Naive B cell (primary cell): ENCODE measurements at places on chromosomes 16 and 17.

DNA sequence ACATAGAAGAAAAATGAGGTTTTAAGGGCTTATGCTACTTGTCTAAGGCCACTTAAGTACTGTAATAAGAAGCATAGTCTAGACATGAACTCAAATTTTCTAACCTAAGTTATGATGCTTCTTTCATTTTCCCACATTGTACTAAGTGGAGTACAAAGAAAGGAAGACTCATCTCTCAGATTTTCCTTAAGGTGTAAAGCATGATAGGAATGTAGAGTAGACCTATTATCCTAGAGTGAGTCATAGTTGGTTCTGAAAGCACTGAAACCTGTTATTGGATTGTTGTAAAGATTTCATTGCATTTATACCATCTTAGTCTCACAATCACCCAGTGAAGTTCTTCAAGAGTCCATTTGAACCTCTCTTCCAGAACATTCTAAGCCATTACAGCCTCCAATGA, 343.8 kb downstream of the TOX3 start:
- DNase-seq, result no peak
- H3K27ac ChIP-seq, result no peak overlapping the region
- H3K27me3 ChIP-seq, result peaks cover 7% of the 10 kb centered on the region
- no peaks in the 10 kb centered on the region for H3K36me3 ChIP-seq

- H3K36me3 ChIP-seq, result no peaks in the 10 kb centered on the region
- H3K27me3 ChIP-seq, result no peaks in the 10 kb centered on the region
These were observed 448 bp downstream of the STAT5B start for GRCh38 chr17:42275527-42276358.

DNA sequence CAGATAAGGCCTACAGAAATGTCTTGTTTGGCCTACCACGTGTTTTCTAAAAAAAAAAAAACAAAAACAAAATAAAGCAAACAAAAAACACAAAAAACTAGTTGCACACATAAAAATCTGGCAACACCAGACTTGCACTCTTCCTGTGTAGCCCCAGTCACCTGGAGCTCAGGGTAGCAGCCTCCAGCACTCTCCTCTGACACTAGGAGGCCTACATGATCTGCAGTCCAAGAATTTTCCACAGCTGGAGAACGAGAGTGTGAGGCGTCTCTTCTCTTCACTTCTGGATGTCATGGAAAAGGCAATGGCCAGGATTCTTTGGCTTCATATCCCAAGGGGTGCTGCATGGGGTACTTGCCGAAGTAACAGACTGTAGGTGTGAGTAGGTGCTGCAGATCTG, 310.2 kb upstream of the SALL1 start:
- H3K27me3 ChIP-seq, result no peaks in the 10 kb centered on the region
- DNase-seq, result no peak
- H3K4me1 ChIP-seq, result no peaks in the 10 kb centered on the region
- no peak overlapping the region for H3K4me3 ChIP-seq
- H3K36me3 ChIP-seq, result no peaks in the 10 kb centered on the region

DNA sequence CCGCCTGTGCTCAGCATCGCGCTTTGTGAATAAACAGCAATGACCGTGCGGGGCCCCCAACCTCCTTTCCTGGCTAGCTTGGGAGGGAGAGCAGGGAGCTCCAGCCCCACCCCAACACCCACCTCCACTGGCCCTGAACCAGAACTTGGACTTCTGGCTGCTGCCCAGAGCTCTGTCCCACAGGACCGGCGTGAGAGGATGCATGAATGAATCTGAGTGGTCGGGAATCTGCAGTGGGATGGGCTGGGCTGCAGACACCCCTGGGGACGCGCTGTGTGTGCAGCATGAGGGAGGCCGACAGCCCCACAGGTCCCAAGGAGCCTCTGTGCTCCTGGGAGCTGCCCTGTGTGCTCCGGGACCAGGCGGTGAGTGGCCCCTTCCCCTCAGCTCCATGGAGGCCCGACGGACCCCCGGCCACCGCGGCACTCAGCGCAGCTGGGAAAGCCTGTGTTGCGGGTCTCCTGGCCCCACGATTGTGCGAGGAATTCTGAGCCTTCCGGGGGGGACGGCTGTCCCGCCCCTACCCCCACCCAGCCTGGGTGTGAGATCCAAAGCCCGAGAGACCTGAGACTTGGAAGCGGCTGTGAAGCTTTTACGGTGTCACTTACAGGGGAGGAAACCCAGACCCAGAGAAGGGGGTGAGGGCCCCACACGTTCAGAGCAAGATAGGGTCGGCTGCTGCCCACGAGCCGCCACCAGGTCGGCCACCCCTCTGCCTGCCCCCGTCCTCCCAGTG, 5.4 kb downstream of the PIEZO1 start:
- no peak for DNase-seq
- H3K27me3 ChIP-seq, result no peaks in the 10 kb centered on the region
- H3K27ac ChIP-seq, result peak overlapping the region; percentile 75
- H3K4me3 ChIP-seq, result no peak overlapping the region

- no peak for DNase-seq
- H3K36me3 ChIP-seq, result no peaks in the 10 kb centered on the region
- peak overlapping the region; percentile 52 for H3K27ac ChIP-seq
- no peak overlapping the region for H3K4me3 ChIP-seq
These were observed 28.9 kb downstream of the CMIP start for GRCh38 chr16:81473558-81473957.
